ENCODE measurements at places on chromosomes 5 and 9.
A peak's percentile ranks its signal among the peaks of the same experiment; 100 is the strongest.

DNA sequence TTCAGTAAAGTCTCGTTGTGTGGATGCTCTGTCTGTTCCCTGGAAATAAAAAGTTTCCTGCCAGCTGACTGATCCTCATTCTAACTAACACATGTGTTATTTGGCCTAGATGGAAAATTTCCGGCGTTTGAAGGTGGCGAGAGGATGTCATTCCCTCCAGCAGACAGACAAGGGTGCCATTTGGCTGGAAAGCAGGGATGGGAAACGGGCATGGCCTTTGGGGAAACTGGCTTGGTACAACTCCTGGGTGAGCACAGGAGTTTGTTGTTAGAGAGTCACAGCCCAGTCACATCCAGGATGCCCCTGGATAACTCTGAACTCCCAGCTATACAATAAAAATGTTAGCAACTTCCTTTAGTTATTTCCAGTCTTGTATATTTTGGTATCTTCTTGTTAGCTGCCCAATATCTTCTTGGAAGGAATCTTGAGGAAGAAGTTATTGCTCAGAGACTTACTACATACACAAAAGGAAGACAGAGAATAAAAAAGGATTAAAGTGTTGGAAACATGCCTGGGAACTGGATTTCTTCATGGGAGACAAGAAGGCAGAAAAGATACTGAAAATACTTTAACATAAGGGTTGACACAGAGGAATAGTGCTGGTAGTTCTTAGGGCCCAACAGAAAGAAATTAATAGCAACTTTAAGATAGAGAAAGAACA is 41.9 kb downstream of the TEK start:
- no peak for DNase-seq

DNA sequence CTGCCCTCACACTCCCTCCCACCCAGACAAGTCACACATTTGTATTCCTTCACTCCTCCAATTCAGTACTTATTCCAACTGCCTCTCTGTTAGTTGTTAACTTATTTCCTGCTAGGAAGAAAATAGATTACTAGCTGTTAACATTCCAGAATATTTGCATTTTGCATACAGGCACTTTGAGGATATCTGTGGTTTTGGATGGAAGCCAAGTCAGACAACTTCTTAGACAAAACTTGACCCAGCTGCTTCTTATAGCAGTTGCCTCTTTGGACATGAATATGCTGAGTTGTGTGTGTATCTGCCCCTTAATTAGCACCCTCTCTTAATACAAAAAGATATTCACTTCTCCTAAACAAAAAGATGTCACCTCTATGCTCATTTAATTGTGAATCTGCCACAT is 1280.6 kb upstream of the ACO1 start:
- no peak for DNase-seq

- no peak for DNase-seq
Observed at GRCh38 chr9:68996462-68996861, 17.5 kb downstream of the PRKACG start.

GRCh38 chr9:129626079-129626624 is at the start of gene NTMT1:
Gene NTMT1, plus strand, starts transcription at chr9:129626163. Its CDS starts 6,541 bp downstream, at chr9:129632704.
- peak; percentile 92 for DNase-seq

DNA sequence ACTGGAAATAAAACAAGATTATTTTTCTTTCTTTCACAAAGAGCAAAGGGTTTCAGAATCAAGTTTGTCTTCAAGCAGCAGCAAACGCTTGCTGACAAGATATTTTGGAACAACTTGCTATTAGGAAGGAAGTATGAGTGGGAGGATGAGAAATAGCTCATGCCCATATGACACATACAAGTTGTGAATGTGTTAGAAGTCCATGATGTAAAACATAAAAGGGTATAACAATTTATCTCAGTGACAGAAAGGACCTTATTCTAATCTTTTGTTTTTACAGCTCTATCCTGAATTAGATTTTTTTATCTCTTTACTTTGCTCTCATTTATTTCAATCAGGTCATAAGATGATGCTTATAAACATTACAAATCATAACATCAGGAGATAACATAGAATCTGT is 516.6 kb upstream of the MEF2C start:
- no peak for DNase-seq

DNA sequence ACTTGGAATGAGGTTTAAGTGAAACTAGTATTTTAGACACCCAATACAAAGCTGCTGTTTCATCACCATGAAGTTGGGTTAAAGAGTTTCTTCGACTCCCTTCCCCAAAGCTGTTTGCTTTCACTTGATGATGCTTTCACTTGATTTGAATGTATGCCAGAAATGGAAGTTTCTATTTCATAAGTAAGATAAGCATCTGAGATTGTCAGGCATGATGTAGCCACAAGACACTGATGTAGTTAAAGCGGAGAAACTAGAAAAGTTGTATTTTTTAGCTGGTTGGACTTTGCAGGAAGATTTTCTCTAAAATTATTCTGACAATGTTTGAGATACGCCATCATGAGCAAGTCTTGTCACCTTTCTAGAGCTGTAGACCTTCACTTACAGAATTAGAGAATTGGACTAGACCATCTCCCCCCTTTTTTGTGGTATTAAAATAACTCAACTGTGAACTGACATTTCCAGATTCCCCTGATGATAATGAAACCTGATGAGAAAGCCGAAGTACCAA is 20.0 kb downstream of the MOCS2 start:
- DNase-seq = no peak

GRCh38 chr5:138869763-138870500 is 5.2 kb downstream of the LRRTM2 start:
- no peak for DNase-seq

DNA sequence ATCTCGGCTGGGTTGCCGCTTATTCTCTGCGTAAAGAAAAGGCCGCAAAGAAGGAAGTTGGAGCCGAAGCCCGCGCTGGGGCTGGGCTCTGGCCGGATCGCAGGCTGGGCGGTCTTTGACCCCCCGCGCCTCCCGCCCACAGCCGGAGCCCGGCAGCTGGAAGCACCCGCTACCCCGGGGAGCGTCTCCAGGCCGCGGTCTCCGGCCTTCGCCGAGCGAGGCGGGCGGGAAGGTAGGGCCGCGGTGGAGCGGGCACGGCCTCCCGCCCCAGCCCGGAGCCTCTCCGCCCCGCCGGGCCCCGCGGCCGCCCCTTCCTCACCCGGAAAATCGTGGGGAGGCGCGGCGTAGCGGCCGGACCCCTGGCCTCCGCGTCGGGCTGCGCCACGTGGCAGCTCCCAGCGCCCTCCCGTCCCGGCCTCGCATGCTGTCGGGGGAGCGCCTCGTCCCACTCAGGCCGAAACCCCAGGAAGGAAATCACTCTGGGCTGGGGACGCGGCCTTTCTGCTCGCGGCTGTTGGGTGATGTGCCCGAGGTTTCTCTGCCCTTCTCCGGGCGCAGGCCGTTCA is 12.0 kb downstream of the FOXD1 start:
- no peak for DNase-seq

GRCh38 chr9:100240512-100240911 is 112.2 kb downstream of the TEX10 start:
- no peak for DNase-seq

DNA sequence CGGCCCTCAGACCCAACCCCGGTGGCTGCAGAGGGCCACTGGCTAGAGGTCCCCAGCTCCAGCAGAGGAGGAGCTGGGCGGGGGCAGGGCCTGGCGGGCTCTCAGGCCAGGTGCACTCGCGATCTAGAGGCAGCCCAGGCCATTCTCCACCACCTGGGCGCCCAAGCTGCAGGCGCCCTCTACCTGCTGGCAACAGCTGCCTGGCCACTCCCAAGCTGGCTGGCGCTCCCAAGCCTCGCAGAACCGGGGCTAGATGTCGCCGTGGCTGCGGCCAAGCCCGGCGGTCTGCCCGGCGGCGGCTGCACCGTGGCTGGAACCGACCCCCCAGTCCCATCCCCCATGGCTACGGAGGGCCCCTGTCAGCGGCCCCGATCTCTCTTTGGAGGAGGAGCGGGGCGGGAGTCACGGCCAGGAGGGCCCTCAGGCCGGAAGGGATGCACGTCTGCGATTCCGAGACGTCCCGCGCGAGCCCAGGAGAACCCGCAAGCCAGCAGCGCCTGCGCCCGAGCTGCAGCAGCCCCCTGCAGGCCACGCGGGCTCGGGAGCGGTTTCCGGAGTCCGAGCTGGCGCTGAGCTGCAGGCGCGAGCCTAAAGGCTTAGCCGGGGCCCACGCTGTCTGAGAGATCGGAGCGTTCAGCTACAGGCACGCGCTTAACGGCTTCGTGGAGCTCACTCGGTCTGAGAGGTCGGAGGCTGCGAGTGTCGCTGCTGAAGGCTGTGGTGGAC is 44.3 kb upstream of the BICD2 start:
- DNase-seq = peak; percentile 52

GRCh38 chr5:113186061-113186460 is 209.5 kb downstream of the DCP2 start:
- DNase-seq = no peak

DNA sequence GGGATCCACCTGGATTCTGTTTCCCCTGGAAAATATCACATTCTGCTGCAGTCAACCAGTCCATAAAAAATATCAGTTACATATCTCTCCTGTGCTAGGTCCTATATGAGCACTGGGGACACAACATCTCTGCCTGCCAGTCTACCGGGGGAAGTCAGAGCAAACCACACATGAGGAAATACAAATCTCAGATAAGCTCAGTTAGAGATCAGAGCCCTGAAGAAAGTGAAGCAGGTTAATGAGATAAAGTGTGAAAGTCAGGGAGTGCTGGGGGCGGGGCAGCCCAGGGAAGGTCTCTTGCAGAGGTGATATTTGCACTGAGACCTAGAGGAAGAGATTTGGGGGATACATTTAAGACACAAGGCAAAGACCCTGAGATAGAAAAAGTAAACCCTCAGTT is 67.8 kb upstream of the SLC1A1 start:
- DNase-seq = no peak

DNA sequence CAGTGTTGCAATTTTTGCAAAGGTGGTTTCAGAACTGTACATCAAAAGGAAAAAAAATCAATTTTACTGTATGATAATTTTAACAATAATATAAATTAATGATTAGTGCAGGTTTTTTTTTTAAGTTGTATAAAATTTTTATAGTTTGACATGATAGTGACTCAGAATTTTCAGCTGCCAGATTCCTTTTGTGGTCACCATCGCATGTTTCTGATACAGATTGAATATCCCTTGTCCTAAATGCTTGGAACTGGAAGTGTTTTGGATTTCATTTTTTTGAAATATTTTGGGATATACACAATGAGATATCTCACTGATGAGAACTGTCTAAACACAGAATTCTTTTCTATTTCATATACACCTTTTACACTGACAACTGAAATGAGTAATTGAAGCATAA is 361.3 kb downstream of the RAB3C start:
- DNase-seq = no peak

DNA sequence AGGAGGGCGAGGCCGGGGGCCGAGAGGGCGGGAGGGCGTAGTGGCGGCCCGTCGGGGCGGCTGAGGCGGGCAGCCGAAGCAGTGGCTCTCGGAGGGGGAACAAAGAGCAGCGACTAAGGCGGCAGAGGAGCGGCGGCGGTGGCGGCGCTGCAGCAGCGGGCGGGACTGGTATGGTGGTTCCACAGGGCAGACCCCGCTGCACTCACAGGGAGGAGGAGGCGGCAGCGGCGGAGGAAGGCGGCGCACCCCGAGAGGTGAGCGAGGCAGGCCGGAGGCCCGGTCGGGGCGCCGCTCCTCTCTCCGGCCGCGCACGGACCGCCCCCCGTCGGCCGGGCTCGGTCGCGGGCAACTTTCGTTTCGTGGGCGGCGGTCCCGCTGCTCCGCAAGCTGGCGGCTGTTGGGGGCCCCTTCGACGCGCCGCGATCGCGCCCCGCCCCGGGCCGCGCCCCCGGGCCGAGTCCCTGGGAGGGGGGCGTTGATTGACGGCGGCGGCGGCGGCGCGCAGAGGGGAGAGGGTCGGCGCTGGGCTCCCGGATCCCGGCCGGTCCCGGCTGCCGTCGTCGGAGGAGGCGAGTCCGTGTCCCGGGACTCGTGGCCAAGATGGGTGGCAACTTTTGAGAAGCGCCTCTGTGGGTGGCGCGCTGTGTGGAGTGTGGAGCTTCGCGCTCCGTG is 467 bp downstream of the CNOT6 start:
- no peak for DNase-seq

- DNase-seq = no peak
Observed at GRCh38 chr9:108456903-108457302, 398.9 kb downstream of the ACTL7B start.

GRCh38 chr5:54002779-54003178 is 307.6 kb downstream of the ARL15 start:
- DNase-seq = no peak

DNA sequence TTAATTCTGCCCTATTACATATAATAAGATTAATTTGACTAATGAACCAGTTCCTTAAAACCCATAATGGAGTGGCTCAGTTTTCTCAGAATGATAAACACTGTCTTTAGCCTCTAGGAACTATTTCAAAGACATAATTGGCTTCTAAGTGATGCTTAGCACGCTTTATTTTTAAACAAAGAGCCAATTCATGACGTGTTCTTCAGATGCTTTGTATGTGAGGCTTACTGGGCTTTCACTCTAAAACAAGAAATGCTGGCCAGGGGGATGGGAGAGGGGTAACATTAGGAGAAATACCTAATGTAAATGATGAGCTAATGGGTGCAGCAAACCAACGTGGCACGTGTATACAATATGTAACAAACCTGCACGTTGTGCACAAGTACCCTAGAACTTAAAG is 7.6 kb upstream of the SFXN1 start:
- DNase-seq = no peak

DNA sequence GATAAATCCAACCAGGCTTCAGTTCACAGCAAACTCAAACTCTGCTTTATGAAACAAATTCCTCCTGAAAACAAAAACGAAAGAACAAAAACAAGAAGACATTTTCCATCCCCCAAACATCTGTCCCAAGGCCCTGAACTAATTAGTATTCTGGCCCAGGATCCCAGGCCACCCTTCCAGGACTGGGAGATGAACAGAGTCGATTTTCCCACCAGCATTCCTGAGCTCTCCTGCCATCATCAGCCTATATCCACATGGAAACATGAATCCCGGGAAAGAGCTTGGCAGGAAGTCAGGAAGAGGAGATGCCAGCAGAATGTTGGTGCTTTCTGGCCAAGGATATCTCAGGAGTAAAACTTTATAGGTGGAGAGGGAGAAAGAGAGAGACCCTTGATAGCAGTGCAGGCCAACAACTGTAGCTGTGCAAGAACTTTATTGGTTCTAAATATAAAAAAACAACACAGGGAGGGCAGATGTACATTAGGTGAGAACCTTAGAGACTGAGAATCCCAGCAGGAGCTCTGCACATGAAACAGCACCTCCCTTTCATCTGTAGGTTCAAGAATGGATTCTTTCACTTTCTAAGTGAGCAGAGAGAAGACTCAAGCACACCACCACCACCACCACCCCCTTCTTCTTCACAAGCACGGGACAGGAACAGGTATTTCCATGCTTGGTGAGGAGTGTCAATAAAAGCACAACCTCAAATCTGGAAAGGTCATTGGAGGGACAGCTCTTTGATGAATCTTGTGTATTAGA is 190.7 kb upstream of the TAS2R1 start:
- no peak for DNase-seq

DNA sequence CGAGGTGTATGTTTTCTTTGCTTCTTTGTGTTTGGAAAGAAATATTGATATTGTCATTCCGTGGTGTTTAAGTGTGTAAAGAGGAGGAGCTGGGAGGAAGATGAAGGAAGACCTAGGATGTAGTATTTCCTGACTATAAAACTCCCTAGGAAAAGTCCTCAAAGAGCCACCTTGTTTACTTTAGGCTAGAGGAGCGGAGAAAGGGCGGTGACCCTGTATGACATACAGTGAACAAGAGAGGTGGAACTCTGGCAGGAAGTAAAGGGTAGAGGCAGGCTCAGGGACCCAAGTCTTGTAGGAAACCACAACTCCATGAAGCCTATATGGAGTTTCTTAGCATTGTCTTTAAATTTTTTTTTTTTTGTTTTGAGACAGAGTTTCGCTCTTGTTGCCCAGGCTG is 303.9 kb downstream of the DOCK8 start:
- DNase-seq = no peak
